ENCODE measurements at places on chromosomes 2 and 18. TPM values are rescaled to one million over a fixed set of nuclear protein-coding genes. Genes with fewer than 3 reads are reported as not detected.

The SNED1 gene
- 14.4 TPM for total RNA-seq

The AMER3 gene
- total RNA-seq: not detected

The CYP27A1 gene
- not detected for total RNA-seq

The HOXD11 gene
- not detected for total RNA-seq

The GYPC gene
- 204 TPM for total RNA-seq

The HOXD13 gene
- total RNA-seq: not detected

The CD207 gene
- not detected for total RNA-seq

The PKDCC gene
- total RNA-seq: not detected

The MYO1B gene
- total RNA-seq: 2.2 TPM

The TTN gene
- total RNA-seq: 11.6 TPM

The MPP4 gene
- total RNA-seq: not detected

The G6PC2 gene
- not detected for total RNA-seq

The BMP10 gene
- total RNA-seq: not detected

The RBM44 gene
- total RNA-seq: 1.1 TPM

The ADGRF3 gene
- 5.9 TPM for total RNA-seq

The ZNF804A gene
- total RNA-seq: not detected
